ENCODE measurements at places on chromosomes 7 and 10.

- DNase-seq: no peak
Measured at GRCh38 chr7:38452681-38453108, 178.5 kb downstream of the AMPH start.

DNA sequence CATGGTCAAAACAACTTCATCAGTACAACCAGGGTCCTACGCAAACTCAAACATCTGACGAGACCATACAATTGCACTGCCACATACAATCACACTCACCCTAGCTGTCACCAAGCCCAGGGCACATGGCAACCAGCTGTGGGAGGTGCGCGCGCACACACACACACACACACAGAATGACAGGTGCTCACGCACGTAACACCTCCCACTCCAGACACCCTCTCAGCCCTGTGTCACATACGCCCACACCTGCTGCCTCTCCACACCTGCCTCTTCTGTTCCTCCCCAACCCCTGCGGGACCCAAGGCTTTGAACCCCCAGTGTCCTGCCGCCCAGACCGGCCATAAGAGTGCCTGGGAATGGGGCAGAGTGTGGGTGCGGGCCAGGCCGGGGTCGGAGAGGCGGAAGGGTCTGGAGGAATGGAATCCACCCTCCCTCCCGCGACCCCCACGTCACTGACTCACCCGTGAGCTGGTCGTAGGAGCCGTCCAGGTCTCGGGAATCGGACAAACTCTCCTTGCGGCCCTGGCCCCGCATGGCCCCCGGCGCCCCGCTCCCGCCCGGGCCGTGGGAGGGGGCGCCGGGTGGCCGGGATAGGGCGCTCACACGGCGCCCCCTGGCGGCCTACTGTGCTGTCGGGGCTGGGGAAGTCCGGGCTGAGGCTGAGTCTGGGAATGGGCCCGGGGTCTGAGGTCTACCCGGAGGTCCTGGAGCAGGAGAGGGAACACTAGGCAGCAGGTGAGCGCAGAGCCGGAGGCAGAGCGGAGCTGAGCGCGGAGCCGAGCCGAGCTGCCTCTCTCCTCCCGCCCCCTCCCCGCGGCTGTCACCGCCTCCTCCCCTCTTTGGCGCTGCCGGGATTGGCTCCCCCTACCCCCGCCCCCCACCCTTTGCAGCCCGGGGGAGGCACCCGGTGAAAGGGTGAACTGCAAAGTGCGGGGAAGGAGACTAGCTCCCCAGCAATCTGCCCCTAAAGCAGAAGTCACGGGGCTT, at the start of gene KCNIP2:
KCNIP2 (minus strand) TSS at position 769 of the 990 bp plus-strand sequence; CDS start at position 537, 232 bp downstream.
- DNase-seq: peak; percentile 60

DNA sequence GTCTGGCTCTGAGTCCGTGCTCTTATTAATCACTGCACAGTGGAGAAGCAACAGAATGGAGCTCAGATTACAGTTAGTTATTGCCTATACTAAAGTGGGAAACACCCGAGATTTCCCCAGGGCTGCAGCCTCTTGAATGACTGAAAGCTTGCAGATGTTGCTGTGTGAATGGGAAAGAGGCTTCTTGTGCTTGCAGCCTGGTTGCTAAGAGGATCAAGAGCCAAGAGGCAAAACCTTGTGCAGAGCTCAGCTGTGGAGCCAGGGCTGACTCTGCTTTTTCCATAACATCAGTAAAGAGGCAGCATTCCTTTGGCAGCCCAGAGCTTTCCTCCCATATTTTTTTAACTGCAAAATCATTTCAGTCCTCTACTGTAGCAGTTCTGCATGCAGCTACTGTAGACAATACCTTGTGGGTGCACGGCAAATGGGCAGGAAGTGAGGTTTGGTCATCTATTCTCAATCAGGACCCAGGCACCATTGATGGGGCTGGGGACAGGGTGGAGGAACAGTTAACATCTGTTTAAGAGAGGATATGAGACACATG, 86.5 kb downstream of the RALA start:
- no peak for DNase-seq

GRCh38 chr10:47038881-47039561, 127.8 kb downstream of the PTPN20 start:
- DNase-seq: no peak

GRCh38 chr10:58981846-58982245, 194.6 kb upstream of the PHYHIPL start:
- DNase-seq: no peak

GRCh38 chr10:96310321-96310669, 6.1 kb downstream of the DNTT start:
- no peak for DNase-seq

GRCh38 chr10:71493741-71494140, 97.0 kb downstream of the CDH23 start:
- no peak for DNase-seq

DNA sequence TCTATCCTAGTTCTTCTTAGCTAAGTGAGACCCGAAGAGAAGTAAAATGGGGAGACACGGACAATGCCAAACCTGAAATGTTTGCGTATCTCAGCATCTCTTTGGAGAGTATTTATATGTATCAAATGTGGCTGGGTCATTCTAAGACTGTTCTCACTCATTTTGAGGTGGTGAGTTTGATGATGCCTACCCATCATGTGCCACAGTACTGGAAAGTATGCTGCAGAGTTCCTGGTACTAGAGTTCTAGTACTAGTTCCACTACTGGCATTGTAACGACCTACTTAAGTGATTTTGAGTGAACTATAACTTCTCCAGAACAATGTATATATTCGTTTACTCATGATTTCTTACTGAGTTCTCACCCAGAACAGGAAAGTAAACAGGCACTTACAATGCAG, 41.9 kb downstream of the ARMC3 start:
- DNase-seq: no peak

- DNase-seq: no peak
Measured at GRCh38 chr10:9535744-9536143, 1481.3 kb downstream of the GATA3 start.

DNA sequence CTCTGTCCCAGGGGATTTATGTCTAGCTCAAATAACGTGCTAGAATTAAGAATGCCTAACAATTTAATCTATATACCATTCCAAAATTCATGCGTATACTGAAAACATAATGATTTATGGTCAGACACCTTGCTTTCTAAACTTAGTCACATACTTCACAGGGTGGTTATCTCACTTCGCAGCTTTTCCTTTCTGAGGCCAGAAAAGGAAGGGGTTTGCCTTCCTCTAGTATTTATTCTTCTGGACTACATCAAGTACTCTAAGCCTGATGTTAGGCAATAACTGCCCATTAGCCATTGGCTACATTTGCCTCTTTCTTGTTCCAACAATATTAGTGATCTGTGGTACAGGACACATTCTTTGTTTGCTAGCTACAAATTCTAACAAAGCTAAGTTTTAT, 72.6 kb upstream of the FHIP2A start:
- DNase-seq: no peak

GRCh38 chr7:145903658-145904057, 212.9 kb upstream of the CNTNAP2 start:
- no peak for DNase-seq

DNA sequence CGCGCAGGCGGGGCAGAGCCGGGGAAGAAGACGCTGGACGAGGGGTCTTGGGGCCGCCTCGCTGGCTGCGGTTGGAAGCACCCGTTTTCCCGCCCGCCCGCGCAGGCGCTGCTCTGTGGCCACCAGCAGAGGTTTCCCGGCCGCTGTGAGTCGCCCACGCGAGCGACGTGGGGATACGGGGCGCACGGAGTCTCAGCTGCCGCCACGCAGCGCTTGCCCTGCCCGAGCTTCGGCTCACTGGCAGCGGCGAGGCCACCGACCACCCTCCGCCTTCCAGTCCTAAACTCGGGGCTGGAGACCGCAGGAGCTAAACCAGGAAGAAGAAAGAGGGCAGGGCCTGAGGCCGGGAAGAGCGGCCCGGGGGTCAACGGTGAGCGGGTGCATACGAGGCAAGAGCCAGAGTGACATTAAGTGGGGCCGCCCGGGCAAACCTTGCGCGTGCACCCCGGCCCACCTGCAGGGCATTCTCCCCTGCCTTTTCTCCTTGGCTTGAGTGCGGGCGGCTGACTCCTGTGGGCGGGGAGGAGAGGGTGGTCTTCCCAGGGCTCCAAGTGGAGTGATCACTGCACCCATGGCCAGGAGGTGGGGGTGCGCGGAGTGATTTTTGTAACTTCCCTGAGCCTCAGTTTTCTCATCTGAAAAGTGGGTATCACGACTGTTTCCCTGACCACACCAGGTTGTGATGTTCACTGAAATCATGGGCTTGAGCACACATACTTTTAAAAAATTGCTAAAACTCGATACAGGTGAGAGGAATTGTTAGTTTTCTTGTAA, 7.1 kb upstream of the EMX2 start:
- DNase-seq: no peak

GRCh38 chr7:119983468-119983867, 289.5 kb upstream of the KCND2 start:
- DNase-seq: no peak

DNA sequence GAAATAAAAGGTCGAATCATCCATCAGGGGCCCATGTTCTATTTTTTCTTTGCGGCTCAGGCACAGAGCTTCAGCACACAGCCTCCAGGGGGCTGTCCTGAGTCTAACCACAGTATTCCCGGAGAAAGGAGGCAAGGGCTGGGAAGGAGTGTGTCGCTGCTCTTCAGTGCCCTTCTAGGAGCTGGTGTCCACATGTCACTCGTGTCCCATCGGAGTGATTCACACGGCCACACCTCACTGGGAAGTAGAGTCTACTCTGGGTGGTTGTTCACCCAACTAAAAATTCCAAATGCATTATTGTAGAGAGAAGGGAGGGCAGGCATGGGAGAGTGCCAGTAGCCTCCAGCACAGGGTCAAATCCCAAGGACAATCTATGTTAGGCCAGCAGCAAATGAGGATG, 114.8 kb upstream of the LANCL2 start:
- DNase-seq: no peak

DNA sequence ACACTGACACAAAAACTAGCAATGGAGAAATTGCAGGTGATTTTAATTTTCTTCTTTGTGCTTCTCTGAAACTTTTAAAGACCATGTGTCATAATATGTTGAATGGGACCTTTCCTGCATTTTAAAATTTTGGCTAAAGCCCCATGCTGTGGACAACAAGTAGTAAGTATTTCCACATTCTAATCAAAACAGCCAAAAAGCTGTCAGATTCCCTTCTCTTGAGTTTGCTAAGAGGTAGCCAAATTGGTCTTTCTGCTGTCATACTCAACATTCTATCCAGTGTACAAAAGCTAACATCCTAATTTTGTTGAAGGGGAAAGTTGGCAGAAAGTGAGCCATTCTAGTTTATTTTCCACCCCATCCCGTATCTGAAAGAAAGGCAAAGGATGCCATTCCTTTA, 447.6 kb downstream of the TFEC start:
- DNase-seq: no peak

DNA sequence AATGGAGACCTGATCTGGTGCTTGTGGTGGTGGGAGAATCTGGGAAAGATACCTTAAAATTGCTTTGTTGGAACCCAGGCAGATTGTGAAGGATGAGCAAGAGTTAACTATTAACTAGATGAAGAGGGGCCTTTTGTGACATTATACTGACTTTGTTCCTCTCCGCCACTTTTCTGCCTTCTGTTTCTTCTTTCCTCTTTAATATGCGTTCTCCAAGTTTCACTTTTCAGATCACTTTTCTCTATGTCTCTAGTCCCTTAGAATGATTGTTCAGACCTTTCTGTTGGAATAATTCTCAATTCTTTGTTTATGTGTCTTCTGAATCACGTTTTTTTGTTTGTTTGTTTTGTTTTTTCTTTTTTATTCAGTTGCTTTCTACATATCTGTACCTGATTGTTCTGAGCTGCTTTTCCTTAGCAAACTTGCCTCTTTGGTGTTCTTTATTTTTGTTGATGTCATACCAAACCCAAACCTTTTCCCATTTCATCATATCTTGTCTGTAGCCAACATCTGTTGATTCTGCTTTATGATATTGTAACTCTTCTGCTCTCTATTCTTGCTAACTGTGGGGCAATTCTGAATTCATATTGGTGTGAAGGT, 2.8 kb downstream of the BMPR1A start:
- DNase-seq: no peak

DNA sequence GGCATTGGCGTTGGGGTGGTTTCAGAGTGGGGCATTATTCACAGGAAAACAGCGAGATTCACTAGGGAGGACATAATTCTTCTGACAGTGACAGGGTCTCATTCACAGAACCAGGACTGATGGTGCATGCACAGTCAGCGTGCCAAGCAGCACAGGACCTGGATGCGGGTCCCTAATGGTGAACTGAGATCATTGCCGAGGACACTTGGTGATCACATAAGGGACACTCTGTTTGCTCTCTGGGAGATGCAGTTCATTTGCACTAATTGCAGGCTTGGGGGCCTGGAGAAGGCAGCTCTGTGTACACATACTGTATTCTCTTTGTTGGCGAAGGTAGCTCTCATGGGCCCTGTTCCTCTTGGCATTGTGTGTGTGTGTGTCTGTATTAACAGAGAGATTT, 716.1 kb downstream of the PHTF2 start:
- no peak for DNase-seq

DNA sequence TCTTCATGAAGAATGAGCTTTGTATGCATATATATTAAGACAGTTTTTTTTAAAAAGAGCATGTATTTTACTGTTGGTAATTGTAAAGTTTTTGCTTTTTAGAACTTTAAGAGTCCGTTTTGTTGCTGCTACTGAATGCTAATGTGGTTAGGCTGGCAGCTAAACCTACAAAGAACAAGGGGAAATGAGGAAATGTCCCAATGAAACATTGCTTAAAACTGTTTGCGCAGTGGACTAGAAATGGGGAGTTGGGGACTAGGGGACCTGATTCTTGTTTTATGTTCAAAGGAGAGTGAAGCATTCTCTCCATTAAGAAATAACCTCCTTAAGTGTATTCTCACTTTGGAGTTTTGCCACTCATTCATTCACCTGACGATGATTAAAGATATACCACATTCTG, 5.7 kb downstream of the NRF1 start:
- no peak for DNase-seq

- DNase-seq: no peak
Measured at GRCh38 chr10:43852149-43852548, 203.5 kb upstream of the ZNF32 start.
